D341Med (cell line): ENCODE measurements at places on chromosomes 1 and 21.

DNA sequence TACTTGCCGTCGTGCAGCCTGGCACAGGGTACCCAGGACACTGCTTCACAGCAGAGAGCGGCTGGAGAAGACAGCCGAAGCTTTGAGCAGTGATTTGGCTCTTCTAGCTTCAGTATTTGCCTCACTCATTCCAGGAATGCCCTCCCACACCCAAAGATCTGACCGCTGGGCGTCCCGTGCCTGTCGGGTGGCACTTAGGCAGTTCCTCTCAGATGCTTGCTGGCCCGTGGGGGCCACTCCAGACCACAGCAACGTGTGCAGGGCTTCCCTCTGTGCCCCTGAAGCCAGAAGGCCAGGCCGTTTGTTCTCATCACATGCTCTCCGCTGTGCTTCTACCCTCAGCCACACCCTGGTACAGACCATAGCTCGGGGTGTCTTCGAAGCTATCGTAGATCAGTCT lies 17.0 kb downstream of the RRP1B start:
- DNase-seq, result no peak

- DNase-seq, result no peak
Measured at GRCh38 chr1:61539720-61540462, 185.1 kb downstream of the TM2D1 start.

DNA sequence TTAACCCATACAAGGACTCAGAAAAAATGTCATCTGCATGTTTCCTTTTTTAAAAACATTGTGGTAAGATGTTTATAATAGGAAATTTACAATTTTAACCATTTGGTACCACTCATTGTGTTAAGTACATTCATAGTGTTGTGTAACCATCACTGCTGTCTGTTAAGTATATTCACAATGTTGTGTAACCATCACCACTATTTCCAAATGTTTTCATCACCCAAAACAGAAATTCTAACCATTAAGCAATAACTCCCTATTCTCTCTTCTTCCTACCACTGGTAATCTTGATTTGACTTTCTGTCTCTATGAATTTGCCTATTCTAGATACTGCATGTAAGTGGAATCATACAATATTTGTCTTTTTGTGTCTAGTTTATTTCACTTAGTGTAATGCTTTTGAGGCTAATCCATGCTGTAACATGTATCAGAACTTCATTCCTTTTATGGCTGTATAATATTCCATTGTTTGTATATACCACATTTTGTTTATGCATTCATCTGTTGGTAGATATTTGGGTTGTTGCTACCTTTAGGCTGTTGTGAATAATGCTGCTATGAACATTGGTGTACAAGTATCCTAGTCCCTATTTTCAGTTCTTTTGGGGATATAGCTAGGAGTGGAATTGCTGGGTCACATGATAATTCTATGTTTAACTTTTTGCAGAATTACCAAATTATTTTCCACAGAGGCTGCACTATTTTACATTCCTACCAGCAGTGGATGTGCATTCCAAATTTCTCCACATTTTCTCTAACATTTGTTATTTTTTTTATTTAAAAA lies 14.1 kb downstream of the HIPK1 start:
- DNase-seq, result no peak

DNA sequence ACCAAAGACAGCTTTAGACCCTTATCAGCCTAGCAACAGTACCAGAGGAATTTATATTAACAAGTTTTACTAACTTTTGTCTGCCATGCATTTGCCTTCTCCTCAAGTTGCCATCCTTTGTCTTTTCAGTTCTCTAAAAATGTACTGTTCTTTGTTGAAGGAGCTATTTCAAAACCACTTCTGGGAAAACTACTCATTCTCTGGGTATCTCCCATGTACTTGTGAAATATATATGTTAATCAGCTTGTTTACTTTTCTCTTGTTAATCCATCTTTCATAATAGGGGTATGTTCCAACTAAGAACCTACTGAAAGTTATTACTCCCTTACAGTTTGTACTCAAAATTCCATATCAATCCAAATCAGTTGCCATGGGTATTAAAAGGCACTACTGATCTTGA lies 16.3 kb downstream of the DPYD start:
- no peak for DNase-seq

DNA sequence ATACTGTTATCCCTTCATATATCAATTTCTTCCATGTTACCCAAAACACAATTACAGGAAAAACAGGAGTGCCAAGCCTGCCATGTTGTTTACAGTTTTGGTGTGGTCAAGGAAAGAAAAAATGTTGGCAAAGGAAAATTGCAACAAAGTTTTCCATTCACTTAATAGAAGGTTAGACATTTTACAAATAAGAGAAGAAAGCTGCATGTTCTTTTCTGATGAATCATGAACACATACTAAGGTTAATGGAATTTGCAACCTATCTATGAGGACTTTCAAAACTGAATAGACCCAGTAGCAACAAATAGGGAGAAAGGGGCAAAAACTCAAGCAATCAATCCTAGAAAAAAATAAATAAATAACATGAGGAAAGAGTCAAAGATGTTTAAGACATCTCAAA lies 556.7 kb downstream of the DPYD start:
- DNase-seq, result no peak

DNA sequence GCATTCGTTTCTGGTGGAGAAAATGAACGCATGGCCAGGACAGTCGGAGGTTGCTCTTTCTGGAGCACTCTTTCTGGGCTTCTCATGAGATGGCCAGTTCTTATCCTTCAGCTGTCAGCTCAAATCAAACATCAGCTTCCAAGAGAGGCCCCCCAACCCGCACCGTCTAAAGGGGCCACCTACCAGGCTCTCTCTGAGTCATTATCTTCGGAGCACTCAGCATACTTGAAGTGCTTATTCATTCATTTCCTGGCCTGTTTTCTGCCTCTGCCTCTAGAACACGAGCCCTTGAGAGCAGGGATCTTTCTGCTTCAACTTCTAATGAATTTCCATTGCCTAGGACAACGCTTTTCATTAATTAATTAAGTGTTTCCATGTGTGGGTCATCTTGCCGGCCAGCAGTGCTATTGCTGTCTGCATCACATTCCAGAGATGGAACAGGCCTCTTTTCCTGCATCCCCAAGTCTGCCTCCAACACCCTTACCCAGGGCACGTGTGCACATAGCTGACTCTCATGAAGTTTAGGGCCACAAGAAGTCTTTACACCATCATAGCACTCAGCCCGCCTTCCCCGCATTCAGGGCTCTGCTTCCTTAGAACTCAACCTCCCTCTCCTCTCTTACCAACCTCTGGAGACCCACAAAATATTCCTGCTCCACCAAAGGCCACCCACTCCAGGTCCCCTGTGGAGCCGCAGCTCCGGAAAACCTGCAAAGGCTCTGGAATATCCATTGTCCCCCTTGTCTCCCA lies 52.1 kb upstream of the LAPTM5 start:
- no peak for DNase-seq

- no peak for DNase-seq
Measured at GRCh38 chr21:45827881-45828579, 153.5 kb upstream of the COL6A1 start.

DNA sequence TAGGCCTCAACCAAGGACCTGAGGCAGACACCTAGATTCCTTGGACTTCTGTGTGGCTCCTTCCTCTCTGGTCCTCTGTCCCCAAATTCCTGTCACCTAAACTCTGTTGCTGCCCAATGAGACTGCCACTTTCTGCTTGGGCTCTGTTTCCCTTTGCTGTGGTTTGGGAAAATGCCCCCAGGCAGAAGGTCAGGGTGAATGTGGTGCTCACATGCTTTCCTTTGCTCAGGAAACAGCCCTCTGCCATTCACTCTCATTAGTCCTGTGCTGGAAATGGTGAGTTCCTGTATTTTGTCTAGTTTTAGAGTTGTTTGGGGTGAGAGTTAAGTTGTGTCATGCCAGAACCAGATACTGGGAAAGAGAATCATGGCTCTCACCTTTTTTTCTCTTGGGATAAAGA lies 22.7 kb upstream of the SHE start:
- DNase-seq, result no peak

GRCh38 chr1:241701483-241702295 lies 49.6 kb downstream of the WDR64 start:
- no peak for DNase-seq

- DNase-seq, result peak; percentile 99
Measured at GRCh38 chr1:206684478-206685333, at the start of gene MAPKAPK2. Gene MAPKAPK2 (plus strand): TSS chr1:206684905. CDS start chr1:206685230, 325 bp downstream.

- no peak for DNase-seq
Measured at GRCh38 chr21:35256468-35256988, 207.4 kb upstream of the RUNX1 start.

DNA sequence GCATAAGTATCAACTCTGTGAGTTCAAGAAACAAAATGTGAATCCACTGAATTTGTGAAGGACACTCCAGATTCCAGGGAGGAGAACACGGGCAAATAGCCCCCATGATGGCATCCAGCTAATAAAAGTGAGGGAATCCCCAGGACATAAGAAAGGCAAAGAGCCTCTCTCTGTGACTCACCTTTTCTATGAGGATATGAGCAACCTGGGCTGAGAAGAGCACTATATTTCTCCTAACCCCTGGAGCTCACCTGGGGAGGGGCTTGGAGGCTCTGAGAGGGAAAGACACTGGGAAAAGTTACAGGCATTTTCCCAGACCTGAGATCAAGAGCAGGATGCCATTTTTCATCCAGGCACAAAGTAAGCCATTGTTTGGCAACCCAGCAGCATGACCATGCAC lies 1298.8 kb downstream of the PLA2G4A start:
- DNase-seq, result no peak

- no peak for DNase-seq
Measured at GRCh38 chr1:207286786-207287468, 34.6 kb upstream of the CD55 start.

DNA sequence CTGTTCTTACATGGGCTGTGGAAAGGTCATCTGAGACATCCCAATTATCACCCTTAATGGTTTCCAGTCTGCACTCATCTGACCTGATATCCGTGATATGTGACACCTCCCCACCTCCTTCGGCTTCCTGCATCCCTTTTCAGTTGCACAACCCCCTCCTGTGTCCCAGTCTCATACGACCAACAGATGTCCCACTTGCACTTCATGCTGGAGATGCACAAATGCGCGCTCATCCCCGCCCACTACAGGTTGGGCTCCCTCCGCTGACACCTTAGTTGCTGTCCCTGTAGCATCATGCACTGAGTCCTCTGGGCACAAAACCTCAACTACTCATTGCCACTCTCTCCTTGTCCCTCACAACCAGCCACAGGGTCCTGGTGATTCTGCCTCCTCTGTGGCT lies 94.4 kb downstream of the MIS18A start:
- no peak for DNase-seq

GRCh38 chr1:211710566-211711314 lies 35.3 kb upstream of the NEK2 start:
- no peak for DNase-seq

GRCh38 chr1:31102501-31102950 lies 37.0 kb upstream of the PUM1 start:
- no peak for DNase-seq

DNA sequence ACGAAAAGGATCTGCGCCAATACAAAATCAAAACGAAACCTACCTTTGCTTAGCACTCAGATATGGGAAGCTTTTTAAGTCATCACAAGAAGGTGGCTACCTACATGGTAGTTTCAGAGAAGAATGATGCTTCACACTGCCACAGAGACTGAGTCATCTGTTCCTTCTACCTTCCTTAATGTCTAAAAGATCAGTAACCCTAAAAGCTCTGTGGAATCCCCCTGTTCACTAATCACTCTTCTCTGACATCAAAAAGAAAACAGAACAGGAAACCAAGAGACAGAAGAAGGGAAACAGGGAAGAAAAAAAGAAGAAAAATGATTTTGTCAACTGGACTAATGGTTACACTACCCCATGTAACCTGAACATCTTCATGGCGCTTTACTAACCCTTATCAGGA lies 177.2 kb downstream of the SMYD3 start:
- DNase-seq, result no peak

- no peak for DNase-seq
Measured at GRCh38 chr1:222099746-222100145, 357.9 kb upstream of the DUSP10 start.

GRCh38 chr1:151277249-151277648 lies 4.8 kb upstream of the ZNF687 start:
- no peak for DNase-seq

GRCh38 chr1:17213782-17214148 lies 8.8 kb downstream of the PADI1 start:
- no peak for DNase-seq

DNA sequence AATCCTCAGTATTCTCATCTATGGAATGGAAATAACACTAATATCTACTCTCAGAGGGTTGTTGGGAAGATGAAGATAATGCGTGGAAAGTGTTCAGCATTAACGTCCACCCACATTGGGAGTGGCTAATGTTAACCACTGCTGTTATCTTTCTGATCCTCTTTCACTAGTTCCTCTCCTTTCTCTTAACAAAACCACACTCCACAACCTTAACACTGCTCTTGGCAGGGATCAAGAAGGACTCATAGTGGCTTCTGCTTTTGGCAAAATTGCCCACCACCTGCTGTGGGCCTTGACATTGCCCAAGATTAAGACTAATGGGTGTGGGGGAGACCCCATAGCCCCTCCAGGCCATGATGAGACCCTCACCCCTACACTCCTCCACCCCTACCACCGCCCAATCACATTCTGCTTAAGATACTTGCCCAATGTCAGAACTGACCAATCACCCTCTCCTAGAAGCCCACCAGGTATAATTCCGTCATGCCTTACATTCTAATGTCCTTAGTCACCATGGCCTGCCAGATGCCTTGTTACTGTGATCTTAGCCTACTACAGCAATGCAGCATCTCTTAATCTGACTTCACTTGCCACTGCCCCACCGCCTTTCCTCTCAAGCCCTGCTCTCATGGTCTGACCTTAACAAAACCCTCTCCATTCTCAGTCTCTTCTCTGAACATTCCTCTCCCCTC lies 27.1 kb downstream of the DHCR24 start:
- DNase-seq, result no peak

- no peak for DNase-seq
Measured at GRCh38 chr1:192477630-192478029, 97.9 kb upstream of the RGS1 start.

DNA sequence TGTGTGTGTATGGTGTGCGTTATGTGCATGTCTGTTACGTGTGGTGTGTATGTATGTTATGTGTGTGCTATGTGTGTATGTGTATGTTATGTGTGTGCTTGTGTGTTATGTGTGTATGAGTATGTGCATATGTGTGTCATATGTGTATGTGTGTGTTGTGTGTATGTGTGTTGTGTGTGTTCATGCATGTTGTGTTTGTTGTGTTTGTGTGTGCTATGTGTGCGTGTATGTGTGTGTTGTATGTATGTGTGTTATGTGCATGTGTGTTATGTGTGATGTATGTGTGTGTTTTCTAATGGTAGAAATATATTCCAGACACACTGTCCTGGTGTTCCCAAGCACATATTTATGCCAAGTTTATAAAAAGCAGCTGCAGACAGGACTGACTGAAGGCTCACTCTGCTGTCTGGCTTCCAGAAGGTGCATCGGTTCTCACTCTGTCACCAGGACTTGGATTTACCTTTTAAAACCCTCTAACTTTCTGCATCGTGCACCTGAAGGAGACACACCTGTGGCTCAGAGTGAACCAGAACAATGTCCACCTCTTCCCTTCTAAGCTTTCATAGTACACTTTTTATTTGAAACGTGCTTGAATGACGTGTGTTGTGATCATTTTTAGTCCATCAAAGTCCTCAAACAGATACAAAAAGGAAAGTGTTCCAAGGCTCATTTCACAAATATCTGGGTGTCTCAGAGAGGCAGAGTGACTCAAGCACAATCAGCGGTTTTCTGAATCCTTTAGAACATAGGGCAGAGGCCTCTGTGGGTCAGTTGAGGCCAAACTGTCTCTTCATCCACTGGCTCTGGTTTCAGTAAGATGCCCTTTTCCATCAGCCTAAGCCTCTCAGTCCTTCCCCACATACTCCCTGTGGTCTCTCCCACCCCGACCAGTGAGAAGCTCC lies 49.9 kb downstream of the TOMM20 start:
- no peak for DNase-seq
